ENCODE measurements at places on chromosomes 13 and 19. TPM values are rescaled to one million over a fixed set of nuclear protein-coding genes. Genes with fewer than 3 reads are reported as not detected.

CGB7 gene
- not detected for total RNA-seq

ZNF358 gene
- 88.5 TPM for total RNA-seq

CABP5 gene
- not detected for total RNA-seq

MAN2B1 gene
- 26.7 TPM for total RNA-seq

ZNF576 gene
- total RNA-seq = 11.3 TPM

SPRED3 gene
- total RNA-seq = 0.71 TPM

PRTN3 gene
- not detected for total RNA-seq

KCNN1 gene
- total RNA-seq = 0.38 TPM

TDRD3 gene
- total RNA-seq = 46.6 TPM

SLC10A2 gene
- not detected for total RNA-seq

GADD45GIP1 gene
- total RNA-seq = 31.4 TPM

CLEC4M gene
- not detected for total RNA-seq

ERICH6B gene
- not detected for total RNA-seq

SYDE1 gene
- total RNA-seq = 13.1 TPM

LGI4 gene
- 8.4 TPM for total RNA-seq

ZNF568 gene
- total RNA-seq = 7.1 TPM

GRCh38 chr19:16366433-16367260, 42.0 kb downstream of the KLF2 start:
- H3K4me3 ChIP-seq = no peak overlapping the region
- DNase-seq = no peak
- no peaks in the 10 kb centered on the region for H3K27me3 ChIP-seq
- H3K4me1 ChIP-seq = peaks cover 34% of the 10 kb centered on the region
- peak overlapping the region; percentile 42 for H3K27ac ChIP-seq

- no peaks in the 10 kb centered on the region for H3K36me3 ChIP-seq
- DNase-seq = no peak
- no peak overlapping the region for H3K27ac ChIP-seq
- no peaks in the 10 kb centered on the region for H3K27me3 ChIP-seq
These were observed 162.0 kb downstream of the ITGBL1 start for GRCh38 chr13:101614491-101614890.

- H3K27me3 ChIP-seq = no peaks in the 10 kb centered on the region
- H3K36me3 ChIP-seq = peaks cover 93% of the 10 kb centered on the region
- peak; percentile 42 for DNase-seq
- no peaks in the 10 kb centered on the region for H3K4me1 ChIP-seq
- H3K4me3 ChIP-seq = no peak overlapping the region
- no peak overlapping the region for H3K27ac ChIP-seq
These were observed 11.8 kb upstream of the SHD start for GRCh38 chr19:4267101-4267900.

GRCh38 chr19:18373892-18374629, 11.9 kb upstream of the GDF15 start:
- peaks cover 29% of the 10 kb centered on the region for H3K4me1 ChIP-seq
- H3K36me3 ChIP-seq = no peaks in the 10 kb centered on the region
- H3K4me3 ChIP-seq = peak overlapping the region; percentile 12
- peak; percentile 90 for DNase-seq
- H3K27me3 ChIP-seq = no peaks in the 10 kb centered on the region
- H3K27ac ChIP-seq = peak overlapping the region; percentile 86

- peak overlapping the region; percentile 22 for H3K27ac ChIP-seq
- no peak for DNase-seq
- H3K27me3 ChIP-seq = no peaks in the 10 kb centered on the region
- H3K4me3 ChIP-seq = no peak overlapping the region
These were observed 21.4 kb downstream of the ARID3A start for GRCh38 chr19:947090-947706.

DNA sequence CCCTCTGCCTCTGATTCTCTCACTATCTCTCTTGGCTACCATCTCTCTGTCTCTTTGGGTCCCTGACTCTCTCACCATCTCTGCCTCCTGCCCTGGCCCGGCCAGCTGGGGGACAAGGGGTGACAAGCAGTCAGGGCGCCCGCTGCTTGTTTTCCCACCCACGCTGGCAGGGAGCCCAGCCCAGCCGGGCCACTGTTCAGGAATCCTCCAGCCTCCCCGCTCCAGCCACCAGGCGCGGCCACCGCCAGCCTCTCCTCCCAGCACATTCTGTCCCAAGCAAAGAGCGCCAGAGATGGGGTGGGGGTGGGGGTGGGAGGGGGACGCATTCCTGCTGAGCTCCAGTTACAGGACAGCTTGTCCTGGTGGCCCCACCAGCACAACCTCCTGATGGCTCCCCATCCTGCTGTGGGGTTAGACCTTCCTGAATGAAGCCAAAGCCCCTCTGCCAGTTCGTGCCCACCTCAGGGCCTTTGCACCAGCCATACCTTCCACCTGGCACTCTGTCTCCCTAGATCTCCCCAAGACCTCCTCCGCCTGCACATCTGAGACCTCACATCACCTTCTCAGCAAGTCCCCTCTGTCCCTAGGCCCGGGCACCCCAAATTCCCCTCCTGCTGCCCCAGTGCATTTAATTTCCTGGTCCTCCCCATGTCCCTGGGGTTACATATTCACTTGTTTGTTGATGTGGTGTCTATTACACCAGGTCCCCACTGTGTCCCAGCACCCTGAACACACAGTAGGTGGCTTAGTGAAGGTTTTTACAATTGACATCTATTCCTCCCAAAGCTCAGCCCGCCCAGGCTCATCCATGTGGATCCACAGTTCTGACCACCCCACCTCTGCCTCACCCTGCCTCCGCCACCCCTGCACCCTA, 12.5 kb downstream of the ARRDC2 start:
- peak; percentile 96 for DNase-seq
- peaks cover 3% of the 10 kb centered on the region for H3K36me3 ChIP-seq
- peak overlapping the region; percentile 17 for H3K4me3 ChIP-seq
- peaks cover 94% of the 10 kb centered on the region for H3K4me1 ChIP-seq
- H3K27me3 ChIP-seq = no peaks in the 10 kb centered on the region

GRCh38 chr13:113560645-113561416, 23.7 kb upstream of the TFDP1 start:
- H3K4me3 ChIP-seq = no peak overlapping the region
- no peaks in the 10 kb centered on the region for H3K36me3 ChIP-seq
- no peak for DNase-seq
- no peak overlapping the region for H3K27ac ChIP-seq
- H3K27me3 ChIP-seq = peaks cover 2% of the 10 kb centered on the region
- H3K4me1 ChIP-seq = peaks cover 6% of the 10 kb centered on the region

DNA sequence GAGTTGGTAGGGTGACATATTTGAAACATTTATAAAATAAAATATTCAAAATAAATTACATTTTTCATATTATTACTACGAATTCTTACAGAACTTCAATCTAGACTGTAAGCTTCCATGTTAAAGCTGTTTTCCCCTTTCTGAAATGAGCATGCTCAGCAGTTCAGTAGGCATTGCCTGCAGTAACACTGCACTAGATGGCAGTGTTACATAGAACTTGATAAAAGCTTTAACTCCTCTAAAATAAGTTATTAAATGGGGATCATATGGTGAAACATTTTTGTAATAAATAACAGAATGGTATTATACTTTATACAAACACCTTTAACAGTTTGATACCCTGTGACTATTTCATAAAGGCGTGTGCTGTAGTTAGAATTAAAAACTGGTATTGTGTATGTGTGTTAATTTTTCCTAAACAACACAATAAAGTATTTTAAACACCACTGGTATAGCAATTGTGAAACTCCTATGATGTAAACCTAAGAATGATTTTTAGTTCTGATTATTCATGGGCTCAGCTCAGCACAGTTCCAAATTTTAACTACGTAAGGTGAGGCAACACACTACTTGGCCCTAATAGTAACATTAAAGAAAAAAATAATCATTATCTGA, 11.6 kb upstream of the GPR18 start:
- no peak overlapping the region for H3K4me3 ChIP-seq
- no peaks in the 10 kb centered on the region for H3K27me3 ChIP-seq
- H3K36me3 ChIP-seq = no peaks in the 10 kb centered on the region
- H3K4me1 ChIP-seq = peaks cover 14% of the 10 kb centered on the region
- DNase-seq = no peak

DNA sequence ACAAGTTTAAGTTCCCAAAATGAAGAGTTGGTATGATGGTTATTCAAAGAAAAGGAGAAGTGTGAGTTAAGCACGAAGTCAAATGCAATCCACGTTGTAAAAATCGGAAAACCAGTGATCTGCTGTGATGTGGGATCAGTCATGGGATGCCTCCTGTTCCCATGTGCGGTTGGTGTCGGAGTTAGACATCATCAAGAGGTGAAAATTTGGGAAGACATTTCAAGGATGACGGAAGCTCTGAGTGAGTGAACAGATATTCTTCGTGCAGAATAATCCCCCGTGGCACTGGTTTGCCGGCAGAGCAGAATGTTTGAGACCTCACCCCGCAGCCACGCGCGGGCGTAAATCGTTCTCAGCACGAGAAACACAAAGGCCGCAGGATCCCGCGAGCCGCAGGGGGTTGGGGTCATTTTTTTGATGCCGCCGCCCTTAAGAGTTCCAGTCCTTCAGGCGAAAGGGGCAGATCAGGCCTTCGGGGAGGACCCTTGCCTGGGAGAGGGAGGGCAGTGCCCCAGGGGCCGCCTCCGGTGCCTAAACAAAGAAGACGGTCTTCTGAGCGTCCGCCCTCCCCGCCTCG, 13.7 kb upstream of the SOX1 start:
- H3K4me1 ChIP-seq = peaks cover 39% of the 10 kb centered on the region
- no peak overlapping the region for H3K27ac ChIP-seq
- no peaks in the 10 kb centered on the region for H3K36me3 ChIP-seq
- peaks cover 100% of the 10 kb centered on the region for H3K27me3 ChIP-seq

GRCh38 chr13:106566641-106567473, 1.1 kb downstream of the ARGLU1 start:
- peak overlapping the region; percentile 95 for H3K4me3 ChIP-seq
- peak; percentile 59 for DNase-seq
- H3K27ac ChIP-seq = peak overlapping the region; percentile 98

GRCh38 chr13:32316501-32316900, 1.2 kb downstream of the BRCA2 start:
- H3K36me3 ChIP-seq = no peaks in the 10 kb centered on the region
- H3K4me1 ChIP-seq = peaks cover 16% of the 10 kb centered on the region
- no peaks in the 10 kb centered on the region for H3K27me3 ChIP-seq
- peak overlapping the region; percentile 96 for H3K27ac ChIP-seq
- H3K4me3 ChIP-seq = peak overlapping the region; percentile 93

GRCh38 chr13:114035583-114036531, 62.0 kb upstream of the C13orf46 start:
- peaks cover 46% of the 10 kb centered on the region for H3K4me1 ChIP-seq
- peak; percentile 54 for DNase-seq
- peak overlapping the region; percentile 56 for H3K27ac ChIP-seq
- no peaks in the 10 kb centered on the region for H3K36me3 ChIP-seq

GRCh38 chr19:34017601-34018000, 154.7 kb upstream of the LSM14A start:
- peaks cover 83% of the 10 kb centered on the region for H3K27me3 ChIP-seq
- DNase-seq = no peak
- H3K4me1 ChIP-seq = no peaks in the 10 kb centered on the region
- H3K27ac ChIP-seq = no peak overlapping the region
- H3K36me3 ChIP-seq = no peaks in the 10 kb centered on the region

- H3K4me1 ChIP-seq = no peaks in the 10 kb centered on the region
- H3K4me3 ChIP-seq = no peak overlapping the region
- H3K27ac ChIP-seq = no peak overlapping the region
- H3K27me3 ChIP-seq = peaks cover 45% of the 10 kb centered on the region
- H3K36me3 ChIP-seq = no peaks in the 10 kb centered on the region
These were observed 173.0 kb downstream of the TEX29 start for GRCh38 chr13:111493468-111493867.

DNA sequence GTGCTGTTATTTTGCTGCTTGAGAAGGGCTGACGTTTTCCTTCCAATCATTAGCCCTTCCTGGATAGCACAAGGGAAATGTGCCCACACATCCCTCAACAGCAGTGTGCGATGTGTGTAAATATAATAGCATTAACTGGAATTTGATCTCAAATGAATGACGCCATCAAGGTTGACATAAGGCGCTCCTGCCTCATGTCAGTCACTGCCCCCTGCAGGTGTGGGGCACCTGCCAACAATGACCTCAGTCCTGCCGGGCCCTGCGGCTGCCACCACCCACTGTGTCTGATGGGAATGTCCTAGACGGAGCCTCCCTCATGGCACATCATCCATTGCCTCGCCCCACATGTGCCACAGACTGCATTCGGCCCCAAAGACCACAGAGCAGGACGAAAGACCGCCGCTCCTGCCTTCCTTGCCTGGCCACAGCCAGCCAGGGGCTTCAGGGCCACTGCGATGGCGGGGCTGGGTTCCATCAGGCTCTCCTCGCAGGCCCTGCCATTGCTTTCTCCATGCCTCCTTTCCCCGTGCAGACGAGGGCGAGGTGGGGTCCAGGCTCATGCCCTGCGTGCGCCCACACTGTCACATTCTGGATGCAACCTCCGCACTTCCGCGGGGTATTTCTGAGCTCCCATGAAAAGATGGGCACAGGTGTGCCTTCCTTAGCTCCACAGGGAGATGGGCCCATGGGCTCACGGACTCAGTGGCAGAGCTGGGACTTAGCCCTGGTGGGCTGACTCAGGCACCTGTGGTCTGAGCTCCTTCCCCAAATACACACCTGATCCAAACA, 146.7 kb downstream of the SOX1 start:
- no peaks in the 10 kb centered on the region for H3K4me1 ChIP-seq
- H3K4me3 ChIP-seq = no peak overlapping the region
- DNase-seq = no peak
- H3K36me3 ChIP-seq = no peaks in the 10 kb centered on the region

GRCh38 chr13:99045396-99045795, 67.5 kb upstream of the DOCK9 start:
- H3K27me3 ChIP-seq = no peaks in the 10 kb centered on the region
- no peak overlapping the region for H3K4me3 ChIP-seq
- H3K36me3 ChIP-seq = no peaks in the 10 kb centered on the region
- H3K27ac ChIP-seq = no peak overlapping the region

DNA sequence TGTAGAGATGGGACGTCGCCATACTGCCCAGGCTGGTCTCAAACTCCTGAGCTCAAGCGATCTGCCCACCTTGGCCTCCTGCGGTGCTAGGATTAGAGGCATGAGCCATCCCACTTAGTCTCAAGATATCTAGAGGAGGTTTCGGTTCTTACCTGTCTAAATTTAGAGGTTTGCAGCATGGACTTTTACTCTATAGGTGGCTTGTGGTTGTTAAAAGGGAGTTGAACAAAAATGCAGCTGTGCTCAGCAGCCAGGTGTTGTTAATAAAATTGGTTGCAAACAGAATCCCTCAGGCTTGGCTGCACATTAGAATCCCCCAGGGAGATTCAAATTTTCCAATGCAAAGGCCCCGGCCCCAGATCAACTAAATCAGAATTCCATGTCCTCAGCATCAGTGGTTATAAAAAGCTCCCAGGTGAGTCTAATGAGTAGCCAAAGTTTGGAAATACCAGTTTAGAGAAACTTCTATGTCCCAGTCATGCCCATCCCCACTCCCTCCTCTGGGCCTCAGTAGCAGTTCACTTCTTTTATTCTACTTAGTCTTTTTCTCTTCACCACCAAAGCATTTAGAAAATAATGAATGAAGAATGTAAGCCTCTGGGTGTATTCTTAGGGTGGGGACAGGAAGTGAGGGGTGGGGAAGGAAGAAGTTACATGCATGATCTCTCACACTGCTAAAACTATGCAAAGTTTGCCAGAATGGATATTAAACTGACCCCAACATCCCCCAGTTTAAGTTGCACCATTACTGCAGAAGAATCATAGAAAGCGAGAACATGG, 471.0 kb downstream of the COG6 start:
- H3K36me3 ChIP-seq = no peaks in the 10 kb centered on the region
- peaks cover 4% of the 10 kb centered on the region for H3K4me1 ChIP-seq
- no peak for DNase-seq
- H3K27ac ChIP-seq = no peak overlapping the region
- no peak overlapping the region for H3K4me3 ChIP-seq

Data from left ventricle myocardium inferior (tissue), 1 donor.